ENCODE measurements at places on chromosomes 4 and X.

- no peak for DNase-seq
Observed at GRCh38 chr4:108372681-108373080, 203.9 kb upstream of the LEF1 start.

- no peak for DNase-seq
Observed at GRCh38 chr4:155908187-155909139, 5.0 kb downstream of the TDO2 start.

GRCh38 chrX:68726366-68726765 is 78.9 kb downstream of the STARD8 start:
- DNase-seq: no peak

DNA sequence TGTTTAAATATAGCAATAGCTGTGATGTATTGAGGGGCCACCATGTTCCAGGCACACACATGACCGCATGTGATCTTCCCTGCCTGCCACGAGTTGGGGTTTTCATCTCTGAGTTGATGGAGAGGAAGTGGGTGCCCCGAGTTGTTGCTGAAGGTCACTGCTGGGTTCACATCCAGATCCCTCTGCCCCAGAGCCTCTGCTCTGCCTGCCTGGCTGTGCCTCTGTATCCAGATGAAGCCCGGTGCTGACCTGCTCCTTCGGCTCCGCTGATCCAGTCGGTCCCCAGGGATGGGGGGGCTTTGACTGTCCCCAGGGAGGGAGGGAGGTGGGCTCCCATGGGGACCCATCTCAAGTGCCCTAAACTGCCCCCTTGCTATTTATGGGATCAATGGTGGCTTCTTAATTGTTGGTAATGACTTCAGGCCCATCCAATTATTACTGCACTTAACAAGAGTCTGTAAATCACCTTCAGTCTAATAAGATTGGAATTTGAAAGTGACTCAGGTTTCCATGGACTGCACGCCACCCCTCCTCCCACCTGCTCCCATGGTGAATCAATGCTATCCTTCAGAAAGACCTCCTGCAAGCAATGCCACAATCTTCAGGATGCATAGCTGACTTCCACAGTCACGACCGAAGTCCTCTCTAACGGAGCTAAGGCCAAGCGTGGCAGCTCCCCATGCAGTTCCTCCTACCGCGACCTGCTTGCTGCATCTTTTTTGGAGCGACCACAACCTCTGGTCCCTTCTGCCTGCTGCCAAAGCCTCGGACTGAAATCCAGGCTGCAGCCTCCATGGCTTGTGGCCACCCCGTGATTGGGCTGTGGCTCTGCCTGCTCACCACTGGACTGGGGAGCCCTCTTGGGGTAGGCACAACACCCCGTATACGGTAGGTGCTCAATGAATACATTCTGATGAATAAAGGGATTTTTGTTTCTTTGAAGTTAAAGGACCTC is 73.1 kb downstream of the CPZ start:
- no peak for DNase-seq

DNA sequence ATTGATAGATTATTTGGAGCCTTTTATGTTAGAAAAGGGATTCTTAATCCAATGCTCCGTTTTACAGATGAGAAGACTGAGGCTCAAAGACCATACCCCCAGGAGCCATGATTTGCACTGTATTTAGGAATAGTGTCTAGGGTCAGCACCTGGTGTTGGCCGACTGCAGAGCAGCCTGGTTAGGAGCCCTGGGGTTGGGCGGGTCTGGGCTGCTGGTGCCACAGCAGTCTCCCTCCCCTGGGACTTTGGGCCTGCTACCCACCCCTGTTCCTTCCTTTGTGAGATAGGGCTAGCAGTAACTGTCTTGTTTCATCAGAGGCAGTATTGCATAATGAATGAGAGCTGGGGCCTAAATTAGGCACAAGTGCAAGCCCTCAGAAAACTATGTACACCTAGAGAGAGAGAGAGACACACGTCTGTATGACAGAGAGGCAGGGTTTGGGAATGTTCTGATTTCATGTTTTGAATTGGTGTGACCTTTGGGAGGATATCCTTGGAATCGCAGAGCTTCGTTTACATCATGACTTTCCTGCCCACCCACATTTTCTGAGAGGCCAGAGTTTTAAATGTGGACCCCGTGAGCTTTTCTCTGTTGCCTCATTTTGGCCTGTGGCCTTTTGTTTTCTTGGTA is 111.7 kb downstream of the PTTG2 start:
- DNase-seq: no peak

DNA sequence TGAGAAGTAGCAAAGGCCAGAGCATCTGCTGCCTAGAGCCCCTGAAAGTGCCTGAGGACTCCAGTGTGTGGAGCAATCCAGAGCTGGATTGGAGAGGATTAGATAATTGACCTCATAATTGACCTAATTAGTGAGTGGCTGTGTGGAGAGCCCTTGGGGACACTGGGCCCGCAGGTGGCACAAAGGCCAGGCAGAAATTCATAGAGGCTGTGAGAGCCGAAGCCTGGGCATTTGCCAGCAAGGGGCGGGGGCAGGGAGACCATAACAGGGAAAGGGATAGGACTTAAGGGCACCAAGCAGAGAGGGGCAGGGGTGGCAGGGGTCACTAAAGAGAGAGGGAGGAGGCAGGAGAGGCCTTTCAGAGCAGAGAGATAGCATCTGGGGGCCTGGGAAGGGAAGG is 45.3 kb downstream of the EFNB1 start:
- DNase-seq: no peak

DNA sequence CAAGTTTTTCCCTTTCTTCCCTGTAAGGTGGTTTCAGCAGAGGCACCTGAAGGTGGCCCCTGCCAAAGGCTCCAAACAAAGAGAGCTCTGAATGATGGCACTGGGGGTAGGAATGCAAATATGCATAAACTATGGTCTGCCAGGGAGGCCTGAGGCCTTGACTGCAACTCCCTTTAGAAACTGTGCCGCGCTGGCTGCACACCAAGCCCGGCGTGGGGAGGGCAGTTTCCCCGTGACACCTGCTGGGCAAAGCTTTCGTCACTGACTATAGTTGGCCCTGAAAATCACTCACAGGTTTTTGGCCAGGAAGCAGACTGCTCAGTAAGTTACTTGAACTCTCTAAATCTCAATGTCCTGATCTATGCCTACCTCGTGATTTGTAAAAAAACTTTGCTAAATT is 97.8 kb upstream of the ATOH1 start:
- DNase-seq: no peak

DNA sequence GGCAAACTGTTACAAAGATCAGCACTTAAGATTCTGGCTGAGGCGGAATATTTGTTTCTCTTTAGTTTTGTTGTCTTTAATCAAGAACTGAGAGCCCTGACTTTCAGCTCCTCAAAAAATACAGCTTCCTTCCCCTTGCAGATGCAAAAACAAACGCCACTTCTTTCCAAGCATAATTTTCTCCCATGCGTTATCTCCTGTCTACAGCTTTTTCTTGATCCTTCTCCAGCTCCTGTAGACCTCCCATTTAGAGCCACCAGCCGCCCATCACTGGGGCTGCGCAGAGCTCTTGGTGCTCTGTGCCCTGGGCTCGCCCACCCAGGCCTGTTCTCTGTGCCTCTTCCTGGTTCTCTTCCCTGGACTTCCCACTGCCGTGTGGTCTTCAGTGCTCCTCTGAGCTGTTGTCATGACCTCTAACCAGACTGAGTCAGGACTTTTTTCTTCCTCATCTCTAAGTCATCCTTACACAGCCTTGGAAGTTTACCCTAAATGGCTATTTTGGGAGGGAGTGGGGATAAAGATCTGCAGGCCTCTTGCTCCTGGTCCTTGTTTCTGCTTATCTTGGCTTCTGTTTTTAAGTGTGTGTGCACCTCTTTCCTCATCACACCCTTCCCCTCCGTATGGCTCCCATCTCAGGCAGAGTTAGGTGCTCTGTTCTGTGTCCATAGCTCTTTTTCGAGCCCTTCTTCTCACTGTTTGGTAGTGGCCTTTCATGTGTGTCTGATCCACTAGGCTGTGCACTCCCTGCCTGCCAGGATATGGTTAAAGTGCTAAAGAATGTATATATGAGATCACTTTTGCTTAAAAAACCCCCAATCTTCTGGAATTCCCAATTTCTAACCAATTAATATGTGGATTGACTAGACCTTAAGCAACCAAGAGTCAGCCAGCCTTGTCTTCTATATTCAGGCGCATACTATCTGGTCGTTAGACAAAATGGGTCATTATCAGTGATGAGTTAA is 122.5 kb downstream of the PTTG2 start:
- DNase-seq: no peak

DNA sequence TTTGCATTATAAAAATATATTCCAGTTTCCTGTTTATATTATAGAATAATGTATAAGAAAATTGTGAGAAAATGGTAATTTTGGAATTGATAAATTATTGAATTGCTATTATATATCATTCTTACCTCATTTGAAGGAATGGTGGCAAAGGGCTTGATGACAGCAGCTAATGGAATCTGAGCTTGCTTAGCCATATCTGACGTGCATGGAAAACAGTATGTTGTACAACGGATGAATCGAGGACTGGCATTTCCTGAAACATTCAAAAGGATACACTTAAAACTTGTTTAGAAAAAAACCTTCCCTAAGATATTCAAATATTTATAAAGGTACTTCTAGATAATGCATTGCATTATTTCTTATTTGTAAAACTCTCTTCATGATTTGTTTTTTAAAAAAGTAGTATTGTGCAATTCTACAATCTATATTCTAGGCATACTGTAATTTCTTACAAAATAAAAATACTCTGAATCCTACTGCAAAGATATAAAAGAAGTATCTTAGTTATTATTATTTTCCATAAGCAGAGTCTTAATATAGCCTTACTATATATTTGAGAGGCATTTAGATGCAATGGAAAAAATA is 38.3 kb downstream of the SEC24D start:
- no peak for DNase-seq
